ENCODE measurements at places on chromosomes 7 and 10. TPM values are rescaled to one million over a fixed set of nuclear protein-coding genes. Genes with fewer than 3 reads are reported as not detected.

- H3K27me3 ChIP-seq: no peaks in the 10 kb centered on the region
- no peaks in the 10 kb centered on the region for H3K4me1 ChIP-seq
- H3K27ac ChIP-seq: no peak overlapping the region
- DNase-seq: no peak
- no peak overlapping the region for H3K4me3 ChIP-seq
Measured at GRCh38 chr10:16822027-16822426, 4.8 kb upstream of the RSU1 start.

GRCh38 chr7:44372560-44373417 lies 47.4 kb upstream of the CAMK2B start:
- no peak overlapping the region for H3K27ac ChIP-seq
- no peaks in the 10 kb centered on the region for H3K4me1 ChIP-seq
- H3K4me3 ChIP-seq: no peak overlapping the region
- H3K36me3 ChIP-seq: no peaks in the 10 kb centered on the region

DNA sequence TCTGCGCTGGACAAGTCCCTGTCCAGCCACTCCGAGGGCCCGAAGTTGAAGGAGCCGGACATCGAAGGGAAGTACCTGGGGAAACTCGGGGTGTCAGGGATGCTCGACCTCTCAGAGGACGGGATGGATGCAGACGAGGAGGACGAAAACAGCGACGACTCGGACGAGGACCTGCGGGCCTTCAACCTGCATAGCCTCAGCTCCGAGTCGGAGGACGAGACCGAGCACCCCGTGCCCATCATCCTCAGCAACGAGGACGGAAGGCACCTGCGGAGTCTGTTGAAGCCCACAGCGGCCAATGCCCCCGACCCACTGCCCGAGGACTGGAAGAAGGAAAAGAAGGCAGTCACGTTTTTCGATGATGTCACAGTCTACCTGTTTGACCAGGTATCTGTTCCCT lies 17.1 kb upstream of the BHLHA15 start:
- no peaks in the 10 kb centered on the region for H3K27me3 ChIP-seq
- no peaks in the 10 kb centered on the region for H3K36me3 ChIP-seq
- no peaks in the 10 kb centered on the region for H3K4me1 ChIP-seq
- H3K4me3 ChIP-seq: no peak overlapping the region

DNA sequence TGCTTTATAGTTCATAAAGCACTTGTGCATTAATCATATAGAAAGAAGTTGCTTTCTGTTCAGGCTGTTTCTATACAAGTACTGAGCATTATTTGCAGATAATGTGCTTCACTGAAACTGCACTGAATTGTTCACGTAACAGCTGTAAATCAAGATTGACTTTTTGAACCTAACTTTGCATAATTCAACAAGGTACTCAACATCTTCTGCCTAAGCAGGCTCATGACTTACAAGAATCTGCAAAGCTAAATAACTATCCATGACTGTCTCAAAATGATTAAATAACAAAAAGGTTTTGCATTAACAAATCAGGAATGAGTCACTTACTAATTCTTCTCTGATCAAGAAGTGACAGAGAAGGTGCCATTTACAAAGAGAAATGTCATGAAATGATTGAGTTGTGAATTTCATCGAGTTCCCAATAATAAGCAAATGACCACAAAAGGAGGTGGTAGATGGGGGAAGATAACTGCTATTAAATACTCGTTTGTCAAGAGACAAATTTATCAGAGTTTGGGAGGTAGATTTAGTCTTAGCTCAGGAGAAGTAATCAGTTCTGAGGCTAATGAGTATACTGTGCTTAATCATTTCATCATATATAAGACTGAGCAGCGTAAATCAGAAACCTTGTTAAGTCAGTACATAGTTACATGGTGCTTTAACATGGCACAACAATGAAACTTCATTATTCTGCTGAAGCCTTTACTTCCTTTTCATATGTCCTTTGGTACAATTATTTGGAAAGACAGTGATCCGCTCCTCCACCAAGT lies 161.3 kb upstream of the LRRN3 start:
- no peak for DNase-seq
- no peaks in the 10 kb centered on the region for H3K4me1 ChIP-seq
- H3K36me3 ChIP-seq: no peaks in the 10 kb centered on the region
- H3K27ac ChIP-seq: no peak overlapping the region

GRCh38 chr10:42475168-42476098 lies 162.9 kb downstream of the ZNF33B start:
- no peak for DNase-seq
- no peaks in the 10 kb centered on the region for H3K4me1 ChIP-seq
- no peak overlapping the region for H3K27ac ChIP-seq

- DNase-seq: no peak
- no peaks in the 10 kb centered on the region for H3K27me3 ChIP-seq
- H3K36me3 ChIP-seq: no peaks in the 10 kb centered on the region
Measured at GRCh38 chr10:122182308-122182707, 88.8 kb upstream of the BTBD16 start.

THNSL1 gene
- total RNA-seq: 7.4 TPM
